Fibroblast of mammary gland (primary cell): ENCODE measurements at places on chromosomes 13 and 19.

- no peak for DNase-seq
Measured at GRCh38 chr13:29529754-29530153, 65.7 kb downstream of the SLC7A1 start.

- DNase-seq, result no peak
Measured at GRCh38 chr13:108618233-108618632, 11.2 kb upstream of the MYO16 start.

GRCh38 chr13:23789576-23790346 is 99.4 kb downstream of the MIPEP start:
- peak; percentile 28 for DNase-seq

- DNase-seq, result no peak
Measured at GRCh38 chr19:19407633-19407930, 2.1 kb downstream of the GATAD2A start.

GRCh38 chr13:113138792-113139551 is 16.4 kb downstream of the F10 start:
- no peak for DNase-seq

- no peak for DNase-seq
Measured at GRCh38 chr13:62302341-62302740, 886.7 kb upstream of the PCDH20 start.

DNA sequence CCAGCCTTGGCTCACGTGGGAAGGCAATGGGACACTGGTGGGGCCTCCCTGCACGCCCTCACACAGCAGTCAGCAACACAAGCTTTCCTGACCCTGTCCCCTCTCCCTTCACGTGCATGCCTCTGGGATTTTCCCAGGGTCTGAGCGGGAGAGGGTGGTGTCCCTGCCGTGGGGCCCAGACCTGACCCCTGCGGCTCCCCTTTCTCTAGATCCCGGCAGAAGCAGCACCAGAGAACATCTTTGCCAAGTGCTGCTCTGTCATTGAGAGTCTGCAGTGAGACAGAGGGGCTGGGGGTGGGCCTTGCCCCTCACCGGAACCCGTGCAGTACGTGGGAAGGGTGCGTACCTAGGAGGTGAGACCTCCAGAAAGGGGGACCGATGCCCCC is 12.6 kb downstream of the KHSRP start:
- DNase-seq, result no peak

DNA sequence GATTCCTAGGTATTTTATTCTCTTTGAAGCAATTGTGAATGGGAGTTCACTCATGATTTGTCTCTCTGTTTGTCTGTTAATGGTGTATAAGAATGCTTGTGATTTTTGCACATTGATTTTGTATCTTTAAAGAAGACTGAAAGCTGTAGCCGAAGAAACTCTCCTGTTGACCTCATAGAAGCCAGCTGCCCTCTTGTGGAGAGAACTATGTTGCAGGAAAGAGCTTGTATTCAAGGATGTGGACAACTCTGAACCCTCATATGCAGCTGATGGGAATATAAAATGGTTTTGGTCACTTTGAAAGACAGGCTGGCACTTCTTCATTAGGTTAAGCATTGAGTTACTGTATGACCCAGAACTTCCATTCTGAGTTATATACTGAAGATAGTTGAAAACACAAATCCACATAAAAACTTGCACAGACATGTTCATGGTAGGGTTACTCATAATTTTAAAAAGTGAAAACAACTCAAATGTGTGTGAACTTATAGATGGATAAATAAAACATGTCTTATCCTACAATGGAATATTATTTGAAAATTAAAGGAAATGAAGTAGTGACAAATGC is 65.8 kb upstream of the SLITRK6 start:
- DNase-seq, result peak; percentile 2

DNA sequence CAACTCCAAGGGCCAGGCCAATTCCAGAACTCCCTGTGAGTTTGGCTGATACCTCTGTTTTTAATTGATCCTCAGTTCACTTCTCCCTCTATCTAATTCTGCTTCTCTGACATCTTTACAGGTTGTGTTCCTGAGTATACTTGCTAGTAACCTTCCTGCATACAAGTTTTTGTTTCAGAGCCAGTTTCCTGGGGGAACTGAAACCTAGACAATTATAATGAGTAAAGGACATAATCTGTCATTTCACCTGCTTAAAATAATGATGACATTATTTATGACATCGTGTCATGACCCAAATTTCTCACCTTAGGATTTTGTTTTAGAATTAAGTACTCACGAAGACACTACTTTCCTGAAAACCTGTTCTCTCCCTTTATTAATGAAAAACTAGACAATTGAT is 12.5 kb upstream of the MYCBP2 start:
- no peak for DNase-seq

DNA sequence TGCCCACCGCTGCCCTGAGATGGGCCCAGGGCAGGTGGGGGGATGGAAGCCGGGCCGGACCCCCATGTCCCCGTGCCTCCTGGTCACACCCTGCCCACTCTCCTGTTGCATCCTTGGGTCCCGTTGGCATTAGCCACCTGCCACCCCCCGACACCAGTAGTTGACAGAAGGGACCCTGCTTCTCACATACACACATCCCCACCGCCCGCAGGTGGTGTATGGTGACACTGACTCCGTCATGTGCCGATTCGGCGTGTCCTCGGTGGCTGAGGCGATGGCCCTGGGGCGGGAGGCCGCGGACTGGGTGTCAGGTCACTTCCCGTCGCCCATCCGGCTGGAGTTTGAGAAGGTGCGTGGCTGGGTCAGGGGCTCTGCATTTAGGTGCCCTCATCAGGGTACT is 5.2 kb upstream of the SPIB start:
- no peak for DNase-seq

DNA sequence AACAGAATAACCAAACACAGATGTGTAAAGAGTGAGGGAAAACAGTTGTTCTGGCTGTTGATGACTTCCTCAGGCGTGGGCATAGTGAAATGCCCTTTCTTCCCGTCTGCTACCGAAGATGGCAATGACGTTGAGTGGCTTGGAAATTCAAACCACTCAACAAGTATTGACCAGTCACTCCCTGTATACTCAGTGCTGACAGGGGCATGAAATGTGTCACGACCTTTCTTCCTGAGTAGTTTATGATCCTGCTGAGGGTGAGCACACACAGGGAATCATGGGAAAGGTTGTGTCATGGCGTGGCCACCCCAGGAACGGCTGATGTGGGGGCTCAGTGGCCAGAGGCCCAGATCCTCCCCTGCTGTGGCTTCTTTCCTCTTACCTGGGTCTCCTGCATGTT is 87.8 kb upstream of the C1QTNF9B start:
- no peak for DNase-seq

DNA sequence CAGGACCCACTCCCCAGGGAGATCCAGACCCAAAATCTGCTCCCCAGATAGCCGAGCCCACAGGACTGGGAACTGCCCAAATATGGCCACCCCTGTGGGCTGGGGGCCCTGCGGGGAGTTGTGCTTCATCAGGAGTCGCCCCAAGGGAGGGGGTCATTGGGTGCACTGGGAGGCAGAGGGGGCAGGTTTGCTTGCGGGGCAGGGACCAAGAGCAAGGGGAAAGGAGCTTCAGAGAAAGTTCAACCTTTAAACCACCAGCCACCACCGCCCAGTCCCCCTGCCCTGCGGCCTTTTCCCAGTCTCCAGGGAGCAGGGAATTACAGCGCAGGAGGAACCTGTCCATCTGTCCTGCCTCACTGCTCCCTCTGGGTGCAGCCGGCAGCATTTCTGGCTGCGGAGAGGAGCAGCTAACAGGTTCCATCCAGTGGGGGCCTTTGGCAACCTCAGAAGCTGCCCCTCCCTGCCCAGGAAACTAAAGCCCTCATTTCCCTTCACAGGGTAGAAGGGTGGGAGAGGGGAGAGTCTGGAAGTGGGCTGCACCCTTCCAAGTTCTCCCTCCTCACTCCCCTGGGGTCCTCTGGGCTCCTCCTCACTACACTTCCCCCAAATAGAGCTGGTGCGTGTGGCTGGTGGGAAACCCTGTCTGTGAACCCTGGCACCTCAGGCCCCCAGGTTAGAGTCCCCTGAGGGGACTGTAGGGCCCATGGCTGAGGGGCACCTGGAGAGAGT is 13.8 kb upstream of the ASF1B start:
- DNase-seq, result no peak

DNA sequence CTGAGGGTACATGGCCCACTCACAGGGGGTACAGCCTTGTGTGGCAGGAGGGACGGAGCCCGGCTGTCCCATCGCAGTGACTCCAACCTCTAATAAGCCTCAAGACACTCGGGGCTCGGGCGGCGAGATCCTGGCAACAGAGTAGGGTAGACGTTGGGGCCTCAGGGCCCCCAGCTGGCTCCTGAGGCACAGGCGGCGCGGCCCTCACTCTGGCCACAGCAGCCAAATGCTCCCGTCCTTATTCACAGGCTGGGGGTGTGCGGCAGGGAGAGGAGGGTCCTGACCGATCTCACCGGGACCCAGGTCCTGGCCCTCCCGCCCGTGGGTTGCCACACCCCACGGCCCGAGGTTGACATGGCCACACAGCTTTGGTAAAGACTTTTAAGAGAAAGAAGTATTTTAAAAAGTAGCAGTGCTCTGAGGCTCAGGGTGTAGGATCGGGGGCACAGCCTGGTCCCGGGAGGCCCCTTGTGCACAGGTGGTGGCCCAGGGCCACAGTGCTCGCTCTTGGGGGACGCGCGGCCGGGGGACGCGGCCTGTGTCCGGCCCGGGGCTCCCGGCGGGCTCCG is 7.6 kb downstream of the SLC39A3 start:
- no peak for DNase-seq

- DNase-seq, result no peak
Measured at GRCh38 chr13:33840402-33840801, 22.5 kb downstream of the RFC3 start.

DNA sequence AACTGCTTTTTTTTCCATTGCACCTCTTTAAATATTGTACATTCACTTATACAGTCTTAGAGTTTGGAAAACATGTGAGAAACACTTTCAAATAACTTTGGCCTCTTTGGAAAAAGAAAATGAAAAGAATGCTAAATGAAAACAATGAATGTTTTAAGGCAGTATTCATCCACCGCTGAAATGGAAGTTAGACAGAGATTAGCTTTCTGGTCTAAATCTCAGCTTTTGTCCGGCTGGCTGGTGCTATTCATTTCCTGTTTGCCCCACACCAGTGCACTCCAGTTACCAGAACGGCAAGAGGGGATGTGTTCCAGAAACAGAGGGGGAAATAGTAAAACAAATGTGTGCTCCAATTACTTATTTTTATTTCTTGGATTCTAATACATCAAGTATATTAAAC is 1201.3 kb downstream of the EFNB2 start:
- no peak for DNase-seq

GRCh38 chr13:33775339-33776108 is 42.4 kb upstream of the RFC3 start:
- no peak for DNase-seq

DNA sequence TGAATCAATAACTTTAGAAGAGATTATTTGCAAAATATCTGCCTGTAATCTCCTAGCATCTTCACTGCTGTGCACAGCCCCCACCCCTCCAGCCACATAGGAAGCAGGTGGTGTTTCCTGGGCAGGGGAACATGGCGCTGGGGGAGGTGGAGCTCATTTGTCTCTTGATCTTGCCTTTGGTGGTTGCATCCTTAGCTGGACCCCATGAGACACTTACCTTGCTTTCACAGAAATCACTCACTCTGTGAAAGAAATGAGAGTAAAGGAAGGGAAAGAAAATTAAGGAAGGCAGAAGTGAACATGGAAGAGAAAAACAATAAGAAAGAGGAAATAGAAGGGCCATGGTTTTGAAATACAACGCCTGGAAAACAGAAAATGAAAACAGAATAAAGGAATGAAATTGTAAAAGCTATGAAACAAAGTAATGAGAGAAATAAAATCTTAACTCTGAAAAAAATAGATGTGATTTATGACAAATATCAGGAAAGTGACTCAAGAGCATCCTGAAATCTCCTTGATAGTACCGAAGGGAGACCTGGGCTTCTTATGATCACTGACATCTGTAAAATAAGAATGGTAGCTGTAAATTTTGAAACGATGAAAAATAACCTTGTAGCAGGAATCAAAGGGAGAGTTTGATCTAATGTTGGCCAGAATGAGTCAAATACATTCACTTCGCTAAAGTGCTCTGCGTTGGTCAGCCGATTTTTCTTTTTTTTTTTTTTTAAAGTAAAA is 17.2 kb upstream of the RNASEH2B start:
- no peak for DNase-seq

DNA sequence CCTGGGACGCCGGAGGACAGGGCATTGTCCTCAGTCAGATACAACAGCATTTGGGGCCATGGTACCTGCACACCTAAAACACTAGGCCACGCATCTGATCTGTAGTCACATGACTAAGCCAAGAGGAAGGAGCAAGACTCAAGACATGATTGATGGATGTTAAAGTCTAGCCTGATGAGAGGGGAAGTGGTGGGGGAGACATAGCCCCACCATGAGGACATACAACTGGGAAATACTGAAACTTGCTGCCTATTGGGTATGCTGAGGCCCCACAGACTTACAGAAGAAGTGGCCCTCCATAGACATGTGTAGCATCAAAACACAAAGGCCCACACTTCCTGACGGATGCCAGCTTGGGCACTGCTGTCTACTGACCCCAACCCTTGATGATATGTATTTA is 1.4 kb upstream of the ICAM4 start:
- no peak for DNase-seq

DNA sequence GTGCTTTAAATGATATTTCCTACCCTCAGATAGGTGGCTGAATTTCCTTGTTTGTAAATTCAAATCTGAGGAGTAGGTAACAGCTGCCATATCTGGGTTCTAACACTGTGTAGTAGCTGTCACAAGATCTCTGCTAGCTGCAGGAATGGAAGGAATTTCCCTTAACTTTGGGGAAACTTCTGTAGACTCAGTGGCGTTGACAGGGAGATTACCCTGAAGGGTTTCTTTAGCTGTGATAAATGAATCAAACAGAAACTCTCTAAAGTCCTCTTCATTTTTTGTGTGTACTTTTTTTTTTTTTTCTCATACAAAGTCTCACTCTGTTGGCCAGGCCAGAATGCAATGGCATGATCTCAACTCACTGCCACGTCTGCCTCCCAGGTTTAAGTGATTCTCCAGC is 5.3 kb upstream of the EPSTI1 start:
- DNase-seq, result peak; percentile 15

- DNase-seq, result peak; percentile 58
Measured at GRCh38 chr13:41981951-41982715, 21.2 kb upstream of the VWA8 start.

DNA sequence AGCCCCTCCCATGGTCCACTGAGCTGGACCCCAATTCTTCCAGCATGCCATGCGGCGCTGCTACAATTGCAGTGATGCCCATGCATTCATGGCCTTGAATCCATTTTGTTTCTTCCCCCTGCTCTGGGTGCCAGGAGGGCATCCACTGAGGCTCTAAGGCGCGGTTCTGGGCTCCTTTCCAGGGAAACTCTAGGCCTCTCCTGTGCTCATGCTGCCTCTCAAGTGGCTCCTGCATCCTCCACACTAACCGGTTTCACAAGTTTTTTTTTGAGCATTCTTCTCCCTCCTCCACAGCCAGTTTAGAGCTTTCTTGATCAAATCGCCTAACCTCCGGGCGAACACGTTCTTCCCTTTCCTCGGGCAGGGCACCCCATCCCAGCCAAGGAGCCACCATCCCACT is 69.1 kb upstream of the FLT1 start:
- no peak for DNase-seq

GRCh38 chr13:112975401-112975939 is 6.5 kb downstream of the MCF2L start:
- no peak for DNase-seq

- no peak for DNase-seq
Measured at GRCh38 chr19:5141850-5142724, 173.2 kb downstream of the KDM4B start.

- DNase-seq, result peak; percentile 93
Measured at GRCh38 chr13:95714142-95714832, 37.3 kb downstream of the DNAJC3 start.
